Stimulated activated CD8-positive, alpha-beta memory T cell treated with anti-CD3 and anti-CD28 coated beads, Interleukin-4, amount 100 ng/mL, for 48 hours (primary cell): ENCODE measurements at places on chromosomes 12 and 14.

DNA sequence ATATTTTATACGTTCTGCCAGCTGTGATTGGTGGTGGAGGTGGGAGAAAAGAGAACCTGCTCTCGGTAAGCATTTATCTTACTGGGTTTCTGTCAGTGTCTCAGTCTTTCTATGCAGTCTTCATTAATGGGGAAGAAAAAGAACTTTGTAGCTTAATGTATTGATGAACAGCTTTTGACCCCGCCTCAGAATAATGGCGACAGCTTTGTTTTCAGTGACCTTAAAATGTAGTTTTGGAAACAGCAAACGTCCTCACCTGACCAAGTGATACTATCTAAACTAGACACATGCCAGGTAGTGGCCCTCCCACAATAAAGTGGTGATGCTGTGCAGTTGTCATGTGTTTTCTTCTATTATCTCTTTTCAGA lies 1.4 kb downstream of the DACT1 start:
- DNase-seq = no peak

DNA sequence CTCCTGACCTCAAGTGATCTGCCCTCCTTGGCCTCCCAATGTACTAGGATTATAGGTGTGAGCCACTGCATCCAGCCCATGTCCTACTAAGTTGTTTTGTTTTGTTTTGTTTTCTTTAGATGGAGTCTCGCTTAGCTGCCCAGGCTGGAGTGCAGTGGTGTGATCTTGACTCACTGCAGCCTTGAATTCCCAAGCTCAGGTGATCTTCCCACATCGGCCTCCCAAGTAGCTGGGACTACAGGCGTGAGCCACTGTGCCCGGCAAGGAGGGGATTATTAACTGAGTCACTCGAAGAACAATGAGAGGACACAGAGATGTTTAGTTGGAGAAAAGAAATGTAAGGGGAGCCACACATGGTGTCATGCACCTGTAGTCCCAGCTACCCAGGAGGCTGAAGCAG lies 18.0 kb upstream of the ERBB3 start:
- DNase-seq = no peak

GRCh38 chr14:71952381-71953363 lies 20.4 kb downstream of the RGS6 start:
- no peak for DNase-seq

DNA sequence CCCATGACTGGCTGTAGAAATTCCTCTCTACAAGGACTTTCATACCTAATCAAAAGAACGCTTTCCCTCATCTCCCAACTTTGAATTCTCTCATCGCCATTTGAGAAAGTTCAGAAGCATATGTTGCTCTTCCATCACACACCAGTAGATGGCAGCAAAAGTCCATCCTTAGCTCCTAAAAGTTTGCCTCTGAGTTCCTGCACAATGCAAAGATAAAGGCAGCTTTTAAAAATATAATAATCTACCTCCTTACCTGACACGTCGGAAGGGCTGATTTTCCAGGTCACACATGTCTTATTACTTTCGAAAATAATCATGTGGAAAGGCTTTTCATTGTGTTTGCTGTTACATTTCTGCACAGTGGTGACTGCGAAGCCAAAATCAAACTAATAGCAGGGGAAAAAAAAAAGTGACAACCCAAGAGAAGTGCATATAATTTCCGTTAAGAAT lies 456.7 kb upstream of the SEL1L start:
- DNase-seq = peak; percentile 57

- no peak for DNase-seq
Measured at GRCh38 chr12:70985850-70986249, 65.3 kb upstream of the PTPRR start.

- no peak for DNase-seq
Measured at GRCh38 chr12:125310461-125310860, 245.2 kb downstream of the AACS start.

DNA sequence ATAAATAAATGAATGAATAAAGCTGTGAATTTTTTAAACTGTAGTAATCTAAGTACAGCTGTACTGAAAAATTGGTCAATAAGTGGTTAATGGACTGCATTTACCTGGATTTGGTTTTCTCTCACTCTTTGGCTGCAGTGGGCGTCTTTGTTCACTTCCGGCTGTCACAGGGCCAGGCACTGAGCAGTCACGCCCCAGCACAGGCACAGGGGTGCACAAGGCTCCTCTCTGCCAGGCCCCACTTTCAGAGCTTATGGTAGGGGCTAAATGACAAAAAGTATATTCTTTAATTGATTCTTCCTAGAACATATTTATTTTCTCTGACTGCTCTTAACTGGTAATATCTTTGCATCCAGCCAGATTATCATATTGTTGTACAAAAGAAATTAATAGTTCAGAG lies 70.6 kb upstream of the DYNC1H1 start:
- DNase-seq = no peak

- no peak for DNase-seq
Measured at GRCh38 chr12:944211-944610, 5.3 kb downstream of the RAD52 start.

- DNase-seq = no peak
Measured at GRCh38 chr12:58435647-58436046, 484.7 kb downstream of the LRIG3 start.

DNA sequence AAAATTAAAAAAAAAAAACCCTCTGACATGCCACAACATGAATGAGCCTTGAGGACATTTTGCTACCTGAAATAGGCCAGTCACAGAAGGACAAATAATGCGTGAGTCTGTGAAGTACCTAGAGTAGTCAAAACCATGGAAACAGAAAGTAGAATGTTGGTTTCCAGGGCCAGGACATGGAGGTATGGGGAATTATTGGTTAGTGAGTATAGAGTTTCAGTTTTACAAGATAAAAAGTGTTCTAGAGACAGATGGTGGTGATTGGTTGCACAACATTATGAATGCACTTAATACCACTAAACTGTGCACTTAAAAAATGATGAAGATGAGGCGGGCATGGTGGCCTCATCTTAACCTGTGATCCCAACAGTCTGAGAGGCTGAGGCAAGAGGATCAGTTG lies 47.6 kb upstream of the ZFP36L1 start:
- DNase-seq = no peak

DNA sequence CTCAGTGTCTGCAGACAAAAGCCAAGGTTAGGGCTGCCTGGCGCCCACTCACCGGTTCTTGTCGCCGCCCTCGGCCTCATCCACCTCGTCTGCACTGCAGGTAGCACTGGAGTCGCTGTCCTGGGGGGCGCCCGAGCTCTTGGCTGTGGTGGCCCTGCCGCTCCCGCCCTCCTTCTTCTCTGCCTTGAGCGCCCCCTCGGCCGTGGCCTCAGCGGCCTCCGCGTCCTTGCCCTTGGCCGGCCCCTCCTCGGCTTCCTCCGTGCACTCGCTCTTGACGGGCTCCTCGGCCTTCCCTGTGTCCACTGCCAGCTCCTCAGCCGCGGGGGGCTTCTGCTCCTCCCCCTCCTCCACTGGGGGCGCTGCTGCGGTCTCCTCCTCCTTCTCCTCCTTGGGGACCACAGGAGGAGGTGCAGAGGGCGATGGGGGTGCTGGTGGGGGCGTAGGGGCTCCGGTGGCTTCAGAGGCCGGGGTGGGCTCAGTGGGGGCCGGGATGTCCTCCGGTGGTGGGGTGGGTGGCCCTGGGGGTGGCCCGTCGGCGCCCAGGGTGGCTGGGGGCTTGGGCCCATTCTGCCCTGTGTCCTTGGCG lies 77.2 kb downstream of the RFLNA start:
- no peak for DNase-seq

DNA sequence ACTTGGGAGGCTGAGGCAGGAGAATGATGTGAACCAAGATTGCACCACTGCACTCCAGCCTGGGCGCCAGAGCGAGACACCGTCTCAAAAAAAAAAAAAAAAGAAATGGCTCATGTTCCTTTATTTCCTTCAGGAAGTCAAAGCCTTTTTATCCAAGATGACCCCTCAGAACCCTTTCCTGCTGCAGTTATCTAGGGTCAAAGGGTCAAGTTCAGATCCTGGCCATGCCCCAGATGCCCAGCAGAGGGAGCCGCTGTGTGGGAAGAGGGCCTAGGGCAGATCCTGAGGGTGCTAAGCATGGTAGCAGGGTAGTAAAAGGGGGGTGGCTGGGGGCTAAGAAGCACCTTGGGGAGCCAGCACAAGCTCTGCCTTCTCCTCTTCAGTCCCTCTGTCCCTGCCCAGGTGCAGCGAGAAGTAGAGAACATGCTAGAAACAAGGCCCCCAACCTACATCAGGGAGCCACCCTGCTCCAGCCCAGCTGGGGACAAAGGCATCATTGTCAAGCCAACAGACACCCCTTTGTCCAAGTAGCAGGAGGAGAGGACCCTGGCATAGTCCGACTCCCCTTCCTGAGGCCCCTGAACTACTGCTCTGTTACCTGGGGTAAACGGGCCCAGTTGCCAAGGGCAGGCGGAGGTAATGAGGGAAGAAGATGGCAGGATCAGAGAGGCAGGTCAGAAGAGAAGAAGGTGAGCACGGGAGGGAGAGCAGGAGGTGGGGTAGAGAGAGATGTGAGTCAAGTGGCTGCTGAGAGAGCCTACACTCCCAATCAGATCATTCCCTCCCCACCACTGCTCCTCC lies 6.5 kb downstream of the NFE2 start:
- peak; percentile 85 for DNase-seq

GRCh38 chr12:6538420-6539313 lies 4.3 kb downstream of the GAPDH start:
- peak; percentile 66 for DNase-seq

GRCh38 chr14:37580146-37580545 lies 14.9 kb downstream of the FOXA1 start:
- DNase-seq = no peak

- no peak for DNase-seq
Measured at GRCh38 chr14:37202265-37202664, 4.5 kb downstream of the MIPOL1 start.

DNA sequence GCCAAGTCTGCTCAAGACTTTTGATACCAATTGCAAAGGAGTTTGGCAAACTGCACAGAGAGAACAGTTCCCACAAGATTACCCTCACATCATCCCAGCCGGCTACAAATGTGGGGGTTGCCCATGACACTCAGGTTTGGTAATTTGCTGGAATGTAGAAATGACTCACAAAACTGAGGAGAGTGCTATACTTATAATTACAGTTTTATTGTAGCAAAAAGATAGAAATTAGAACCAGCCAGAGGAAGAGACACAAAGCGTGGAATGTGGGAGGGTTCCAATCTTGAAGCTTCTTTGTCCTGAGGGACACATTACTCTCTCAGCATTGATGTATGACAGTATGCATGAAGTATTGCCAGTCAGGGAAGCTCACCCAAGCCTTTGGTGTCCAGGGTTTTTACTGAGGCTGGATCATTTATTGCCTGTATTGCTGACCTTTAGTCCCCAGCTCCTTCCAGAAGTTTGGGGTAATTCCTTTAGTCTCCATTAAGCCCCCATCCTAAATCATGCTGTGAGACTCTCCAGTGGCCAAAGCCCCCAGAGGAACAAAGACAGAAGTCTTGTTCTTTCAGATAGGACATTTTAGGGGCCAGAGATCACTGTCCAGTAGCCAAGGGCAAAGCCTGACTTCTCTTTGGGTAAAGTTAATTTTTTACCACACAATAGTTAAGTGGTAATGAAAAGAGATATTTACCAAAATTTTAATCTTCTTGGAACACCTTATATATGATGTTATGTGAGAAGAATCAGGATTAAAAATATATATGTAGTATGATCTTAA lies 9.9 kb downstream of the TBK1 start:
- no peak for DNase-seq

DNA sequence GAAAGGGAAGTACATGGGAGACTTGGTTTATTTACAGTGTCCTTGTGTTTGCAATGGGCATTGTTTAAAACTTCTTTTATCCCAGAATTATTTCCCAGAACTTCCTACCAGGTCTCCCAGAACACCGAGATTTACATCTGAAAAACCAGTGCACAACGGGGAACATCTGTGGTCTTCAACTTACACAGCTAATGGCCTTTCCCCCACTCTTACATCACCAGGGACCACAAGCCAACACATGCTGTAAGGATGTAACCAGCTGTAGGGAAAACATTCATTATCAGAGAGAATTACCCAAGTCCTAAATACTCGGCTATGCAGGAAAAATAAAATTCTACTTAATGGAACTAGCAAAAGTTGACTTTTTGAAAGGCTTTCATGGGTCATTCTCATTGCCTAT lies 267.6 kb downstream of the DUSP6 start:
- DNase-seq = no peak

DNA sequence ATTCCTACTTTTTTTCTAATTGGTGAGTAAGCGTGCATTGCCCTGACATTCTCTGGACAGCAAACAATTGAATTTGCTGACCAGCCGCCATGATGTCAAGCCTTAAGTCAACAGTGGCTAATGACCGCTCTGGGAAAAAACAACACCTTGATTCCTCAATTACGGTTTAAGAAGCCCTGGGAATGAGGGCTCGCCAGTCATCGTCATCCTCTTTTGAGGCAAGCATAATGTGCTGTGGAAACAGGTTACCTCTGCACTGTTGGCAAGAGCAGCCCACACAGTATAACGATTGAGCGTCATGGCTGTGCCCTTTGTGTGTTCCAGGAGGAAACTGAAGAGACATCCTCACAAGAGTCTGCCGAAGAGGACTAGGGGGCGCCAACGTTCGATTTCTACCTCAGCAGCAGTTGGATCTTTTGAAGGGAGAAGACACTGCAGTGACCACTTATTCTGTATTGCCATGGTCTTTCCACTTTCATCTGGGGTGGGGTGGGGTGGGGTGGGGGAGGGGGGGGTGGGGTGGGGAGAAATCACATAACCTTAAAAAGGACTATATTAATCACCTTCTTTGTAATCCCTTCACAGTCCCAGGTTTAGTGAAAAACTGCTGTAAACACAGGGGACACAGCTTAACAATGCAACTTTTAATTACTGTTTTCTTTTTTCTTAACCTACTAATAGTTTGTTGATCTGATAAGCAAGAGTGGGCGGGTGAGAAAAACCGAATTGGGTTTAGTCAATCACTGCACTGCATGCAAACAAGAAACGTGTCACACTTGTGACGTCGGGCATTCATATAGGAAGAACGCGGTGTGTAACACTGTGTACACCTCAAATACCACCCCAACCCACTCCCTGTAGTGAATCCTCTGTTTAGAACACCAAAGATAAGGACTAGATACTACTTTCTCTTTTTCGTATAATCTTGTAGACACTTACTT lies 138.9 kb downstream of the HMGA2 start:
- DNase-seq = peak; percentile 45

DNA sequence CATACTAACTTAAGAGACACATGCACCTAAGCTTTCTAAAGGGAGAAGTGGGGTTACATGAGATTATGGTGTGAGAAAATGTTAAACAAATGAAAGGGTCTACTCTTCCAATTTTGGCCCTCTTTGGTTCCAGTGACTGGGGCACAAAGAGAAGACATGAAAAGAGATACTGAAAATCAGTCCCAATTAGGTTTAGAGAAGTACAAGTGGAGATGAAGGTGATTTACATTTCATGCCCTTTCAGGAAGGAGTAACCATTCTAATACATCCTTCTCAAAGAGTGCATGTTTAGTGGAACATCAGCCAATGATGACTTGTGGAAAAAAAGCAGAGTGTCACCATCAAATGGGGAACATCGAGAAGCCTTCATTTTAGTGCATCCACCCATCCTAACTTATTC lies 14.4 kb downstream of the MGP start:
- DNase-seq = no peak

DNA sequence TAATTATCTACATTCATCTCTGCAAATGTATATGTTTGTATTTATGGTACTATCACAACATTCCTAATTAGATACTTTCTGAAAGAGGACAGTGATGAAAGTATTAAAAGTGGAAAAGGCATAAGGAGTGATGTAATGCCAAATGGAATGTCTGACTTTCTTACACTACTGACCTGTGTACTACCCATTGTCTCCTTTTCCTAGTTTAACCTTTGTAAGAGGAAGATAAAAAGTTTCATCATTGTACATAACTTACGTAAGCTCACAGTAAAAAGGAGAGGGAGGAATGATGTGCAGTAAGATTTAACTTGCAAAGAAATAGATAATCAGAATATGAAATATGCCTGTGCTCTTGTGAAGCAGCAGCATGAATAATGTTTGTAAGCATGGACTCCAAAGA lies 55.9 kb downstream of the SOX5 start:
- no peak for DNase-seq
